ENCODE measurements at places on chromosomes 3 and 15. TPM values are rescaled to one million over a fixed set of nuclear protein-coding genes. Genes with fewer than 3 reads are reported as not detected.

SPATA12 gene
- 0.52 TPM for total RNA-seq

SH2D7 gene
- not detected for total RNA-seq

MCF2L2 gene
- total RNA-seq, result 0.15 TPM

RETNLB gene
- not detected for total RNA-seq

MFAP1 gene
- total RNA-seq, result 27.8 TPM
